ENCODE measurements at places on chromosomes 3 and 15. TPM values are rescaled to one million over a fixed set of nuclear protein-coding genes. Genes with fewer than 3 reads are reported as not detected.

PRSS50 gene
- 0.88 TPM for polyA plus RNA-seq

DLEC1 gene
- 0.66 TPM for polyA plus RNA-seq

METTL6 gene
- polyA plus RNA-seq: 11.0 TPM

DNAH12 gene
- 0.44 TPM for polyA plus RNA-seq

PLIN1 gene
- polyA plus RNA-seq: 13.2 TPM

AMIGO3 gene
- polyA plus RNA-seq: 2.1 TPM

BTLA gene
- polyA plus RNA-seq: 0.03 TPM

ST8SIA2 gene
- polyA plus RNA-seq: 1.2 TPM

CYP1A2 gene
- polyA plus RNA-seq: not detected

KIF7 gene
- 3.7 TPM for polyA plus RNA-seq

ENTPD3 gene
- polyA plus RNA-seq: 0.25 TPM

C3orf85 gene
- polyA plus RNA-seq: not detected

INKA1 gene
- polyA plus RNA-seq: 4.2 TPM

STARD5 gene
- 2.5 TPM for polyA plus RNA-seq

NME9 gene
- polyA plus RNA-seq: 0.15 TPM

GOLGA8H gene
- polyA plus RNA-seq: 1.1 TPM

SSUH2 gene
- 6.1 TPM for polyA plus RNA-seq

CCDC39 gene
- polyA plus RNA-seq: not detected

B3GNT5 gene
- 1.7 TPM for polyA plus RNA-seq

TIMP4 gene
- polyA plus RNA-seq: 41.4 TPM

C3orf33 gene
- 2.3 TPM for polyA plus RNA-seq
